ENCODE measurements at places on chromosomes 1 and 21.

- no peak for DNase-seq
Measured at GRCh38 chr21:43370888-43371570, 55.9 kb downstream of the SIK1 start.

- DNase-seq: no peak
Measured at GRCh38 chr1:116311756-116312680, 61.0 kb upstream of the ATP1A1 start.

GRCh38 chr1:83508485-83509151 is 490.3 kb downstream of the TTLL7 start:
- DNase-seq: no peak

DNA sequence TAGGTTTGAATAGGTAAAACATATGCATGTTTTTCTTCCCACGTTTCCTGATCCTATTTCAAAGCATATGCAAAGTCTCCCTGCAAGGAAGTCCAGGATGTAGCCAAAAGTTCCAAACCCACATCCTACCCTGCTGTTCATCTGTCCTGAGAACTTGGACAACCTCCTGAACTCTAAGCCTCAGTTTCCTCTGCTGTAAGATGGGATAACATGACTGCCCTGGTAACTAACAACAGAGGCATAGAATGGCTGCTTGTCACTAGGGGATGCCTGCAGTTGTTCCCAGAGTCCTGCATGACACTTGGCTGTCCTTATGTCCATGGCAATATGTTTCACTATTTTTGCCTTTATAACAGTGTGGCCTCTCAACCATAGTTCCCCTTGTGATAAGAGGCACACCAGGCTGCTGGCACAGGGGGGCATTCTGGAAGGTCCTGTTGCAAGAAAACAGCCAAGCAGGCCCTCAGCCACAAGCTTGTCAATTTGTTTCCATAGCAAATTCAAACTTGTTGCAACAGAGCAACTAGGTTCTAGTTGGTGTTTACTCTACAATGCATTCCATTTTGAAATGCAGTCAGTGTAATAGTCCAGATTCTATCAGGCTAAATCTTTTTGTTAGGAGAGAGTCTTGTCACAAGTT is 1.5 kb upstream of the HDGF start:
- DNase-seq: no peak

DNA sequence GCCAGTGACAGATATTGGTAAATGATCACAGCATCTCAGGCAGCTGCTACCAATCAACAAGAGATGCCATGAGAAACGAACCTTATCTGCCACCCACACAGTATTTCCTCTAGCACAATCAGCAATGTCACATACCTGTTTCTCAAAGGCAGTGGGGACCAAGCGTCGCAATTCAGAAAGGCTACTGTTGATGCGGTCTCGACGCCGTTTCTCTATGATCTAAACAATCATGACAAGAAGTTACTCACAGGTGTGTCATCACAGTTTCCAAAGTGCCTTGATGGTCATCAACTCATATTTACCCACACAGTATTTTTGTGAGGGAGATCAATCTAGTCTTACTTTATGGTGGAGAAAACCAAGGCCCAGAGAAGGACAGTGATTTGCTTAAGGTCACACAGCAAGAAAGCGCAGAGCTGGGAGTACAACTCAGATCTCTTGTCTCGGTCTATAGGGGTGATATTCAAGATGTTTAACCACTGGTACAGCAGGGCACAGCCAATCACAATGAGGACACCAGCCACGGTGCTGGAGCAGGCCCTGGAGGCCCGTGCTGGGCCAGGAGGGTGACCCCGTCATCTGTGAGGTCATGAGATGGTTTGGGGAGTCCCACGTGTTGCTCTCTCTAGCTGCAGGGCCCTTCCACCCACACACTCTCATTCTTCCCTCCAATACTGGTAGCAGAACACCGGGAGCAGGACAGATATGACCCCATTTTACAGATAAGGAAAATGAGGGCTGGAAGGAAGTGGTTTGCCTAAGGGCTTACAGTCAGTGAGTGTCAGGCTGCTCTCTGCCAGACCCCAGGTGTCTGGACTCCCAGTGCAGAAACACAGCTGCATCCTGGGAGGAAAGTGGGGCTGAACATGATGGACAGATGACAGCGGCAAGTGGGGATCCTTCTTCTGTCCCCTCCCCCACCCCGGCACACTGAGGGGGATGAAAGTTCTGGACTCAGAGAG is 7.8 kb downstream of the HEYL start:
- no peak for DNase-seq

DNA sequence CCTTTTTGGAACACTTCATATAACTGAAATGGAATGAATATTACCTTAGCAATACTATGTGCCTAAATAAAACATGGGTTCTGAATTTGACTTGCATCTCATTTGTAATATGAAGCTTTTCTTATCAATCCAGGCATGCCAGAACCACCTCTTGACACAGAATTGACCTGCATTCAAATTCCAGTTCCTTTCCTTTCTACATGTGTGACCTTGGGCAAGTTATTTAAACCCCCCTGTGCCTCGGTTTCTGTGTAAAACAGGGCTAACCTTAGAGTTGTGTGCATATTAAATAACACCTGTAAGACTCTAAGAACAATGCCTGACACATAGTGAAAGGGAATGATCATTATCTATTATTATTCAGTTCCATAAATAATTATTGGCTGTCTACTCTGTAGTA is 2.0 kb upstream of the NOS1AP start:
- no peak for DNase-seq

GRCh38 chr1:242065813-242066212 is 66.9 kb upstream of the MAP1LC3C start:
- no peak for DNase-seq

- no peak for DNase-seq
Measured at GRCh38 chr1:228319352-228320088, 87.1 kb downstream of the TRIM11 start.

DNA sequence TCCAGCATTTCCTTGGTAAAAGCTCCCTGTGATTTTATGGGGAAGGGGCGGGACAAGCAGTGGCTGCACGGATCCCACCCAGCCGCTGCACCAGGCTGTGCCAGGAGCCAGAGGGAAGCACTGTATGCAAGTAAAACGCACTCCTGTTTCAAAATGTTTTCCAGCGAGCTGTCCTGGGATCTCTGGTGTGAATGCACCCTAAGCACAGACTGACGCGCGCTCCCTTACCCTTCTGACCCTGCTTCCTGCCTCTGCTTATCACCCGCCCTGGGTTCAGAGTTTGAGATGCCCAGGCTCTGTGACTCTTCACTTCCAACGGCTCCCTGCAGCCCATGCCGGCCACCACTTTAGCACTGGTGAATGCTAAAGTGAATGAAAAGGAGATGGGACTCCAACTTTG is 131.2 kb downstream of the RHOU start:
- DNase-seq: no peak

DNA sequence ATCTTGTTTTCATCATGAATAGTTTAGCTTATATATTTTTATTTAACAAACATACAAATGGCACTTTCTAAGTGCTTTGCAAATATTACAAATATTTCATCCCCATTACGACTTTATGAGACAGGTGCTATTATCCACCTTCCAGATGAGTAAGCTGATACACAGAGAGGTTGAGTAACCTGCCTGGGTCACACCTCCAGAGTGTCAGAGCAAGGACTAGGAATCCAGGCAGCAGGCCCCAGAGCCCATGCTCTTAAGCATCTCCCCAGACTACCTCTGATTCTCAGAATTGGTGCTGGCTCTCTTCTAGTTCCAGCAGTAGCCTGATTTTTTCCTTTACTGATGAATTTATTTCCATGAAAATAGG is 40.0 kb downstream of the EPHB2 start:
- no peak for DNase-seq

GRCh38 chr1:17200246-17200645 is 4.7 kb upstream of the PADI1 start:
- DNase-seq: no peak

DNA sequence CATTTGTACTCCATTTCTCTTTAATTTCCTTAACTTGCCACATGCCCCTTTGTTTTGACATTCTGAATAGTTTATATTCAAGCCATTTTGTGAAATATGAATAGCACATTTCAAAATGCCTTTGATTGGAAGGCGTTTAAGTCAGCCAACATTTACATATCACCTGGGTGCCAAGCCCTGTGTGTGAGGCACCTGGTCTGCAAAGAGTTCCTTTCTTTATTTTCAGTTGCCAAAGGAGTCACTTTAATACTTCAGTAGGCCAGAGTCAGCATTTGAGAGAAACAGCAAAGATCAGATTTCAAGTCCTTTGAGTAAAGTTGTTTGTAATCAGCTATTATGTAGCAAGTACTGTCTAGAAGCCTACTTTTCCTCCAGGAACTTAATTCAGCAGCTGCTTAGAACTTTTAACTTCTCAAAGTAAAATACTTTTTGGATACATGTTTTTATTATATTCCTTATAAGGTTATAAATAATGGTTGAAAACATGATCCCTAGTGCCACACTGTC is 70.8 kb downstream of the DTL start:
- DNase-seq: no peak

- no peak for DNase-seq
Measured at GRCh38 chr1:33379631-33380354, 51.1 kb downstream of the PHC2 start.

DNA sequence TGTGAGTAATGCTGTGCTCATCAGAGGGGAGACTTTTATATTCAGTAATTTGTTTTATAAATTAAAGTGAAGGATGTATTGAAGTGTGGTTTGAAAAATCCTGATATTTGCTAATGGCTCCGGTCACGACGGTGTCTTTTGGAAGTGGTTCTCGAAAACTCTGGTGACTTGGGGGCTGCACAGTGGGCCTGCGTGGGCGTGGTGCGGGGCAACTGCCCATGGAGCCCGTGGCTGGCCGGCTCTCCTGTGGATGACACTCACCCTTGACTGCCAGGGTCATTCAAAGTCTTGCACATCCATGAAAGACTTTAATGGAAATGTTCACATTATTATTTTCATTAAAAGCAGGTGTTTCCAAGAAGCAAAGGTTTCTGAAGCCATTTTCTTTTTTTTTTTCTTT is 7.7 kb downstream of the FAAP20 start:
- DNase-seq: no peak

GRCh38 chr1:35988237-35988636 is 57.3 kb downstream of the AGO3 start:
- DNase-seq: no peak

GRCh38 chr21:38293113-38293512 is 36.3 kb downstream of the KCNJ15 start:
- no peak for DNase-seq

DNA sequence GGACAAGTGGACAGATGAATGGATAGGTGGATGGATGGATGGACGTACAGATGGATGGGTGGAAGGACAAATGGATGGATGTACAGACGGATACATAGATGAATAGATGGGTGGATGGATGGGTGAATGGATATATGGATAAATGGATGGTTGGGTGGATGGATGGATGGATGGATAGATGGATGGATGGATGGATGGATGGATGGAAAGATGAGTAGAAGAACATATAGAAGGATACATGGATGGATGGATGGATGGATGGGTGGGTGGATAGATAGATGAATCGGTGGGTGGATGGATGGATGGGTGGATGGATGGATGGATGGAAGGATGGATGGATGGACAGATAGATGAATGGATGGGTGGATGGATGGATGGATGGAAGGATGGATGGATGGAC is 274.3 kb downstream of the KAZN start:
- DNase-seq: no peak

DNA sequence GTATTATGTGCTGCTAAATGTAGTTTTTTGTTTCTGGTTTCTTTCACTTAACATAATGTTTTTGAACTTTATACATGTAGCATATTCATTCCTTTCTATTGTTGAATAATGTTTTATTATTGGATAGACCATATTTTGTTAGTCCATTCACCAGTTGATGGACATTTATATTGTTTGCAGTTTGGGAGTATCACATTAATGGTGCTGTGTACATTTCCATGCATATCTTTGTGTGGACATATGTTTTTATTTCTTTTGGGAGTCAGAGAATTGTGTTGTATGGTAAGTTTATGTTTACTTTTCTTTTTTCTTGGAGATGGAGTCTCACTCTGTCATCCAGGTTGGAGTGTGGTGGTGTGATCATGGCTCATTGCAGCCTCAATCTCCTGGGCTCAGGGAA is 134.6 kb downstream of the MAST2 start:
- no peak for DNase-seq

DNA sequence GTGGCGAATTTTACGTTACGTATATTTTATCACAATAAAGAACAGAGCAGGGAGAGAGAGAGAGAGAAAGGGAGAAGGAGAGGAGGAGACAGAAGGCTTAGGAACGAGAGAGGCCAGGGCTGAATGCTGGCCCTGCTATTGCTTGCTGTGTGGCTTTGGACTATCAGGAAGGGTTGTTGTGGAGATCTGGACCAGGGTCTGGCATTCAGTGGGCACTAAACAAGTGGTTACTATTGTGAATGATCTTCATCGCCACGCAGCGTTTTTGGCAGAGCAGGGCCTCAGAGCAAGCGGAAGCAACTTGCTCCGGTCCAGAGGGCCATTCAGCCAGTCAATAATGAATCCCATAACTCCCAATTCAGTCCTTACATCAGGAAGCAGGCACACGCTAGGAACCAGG is 26.4 kb downstream of the PIK3C2B start:
- DNase-seq: no peak

DNA sequence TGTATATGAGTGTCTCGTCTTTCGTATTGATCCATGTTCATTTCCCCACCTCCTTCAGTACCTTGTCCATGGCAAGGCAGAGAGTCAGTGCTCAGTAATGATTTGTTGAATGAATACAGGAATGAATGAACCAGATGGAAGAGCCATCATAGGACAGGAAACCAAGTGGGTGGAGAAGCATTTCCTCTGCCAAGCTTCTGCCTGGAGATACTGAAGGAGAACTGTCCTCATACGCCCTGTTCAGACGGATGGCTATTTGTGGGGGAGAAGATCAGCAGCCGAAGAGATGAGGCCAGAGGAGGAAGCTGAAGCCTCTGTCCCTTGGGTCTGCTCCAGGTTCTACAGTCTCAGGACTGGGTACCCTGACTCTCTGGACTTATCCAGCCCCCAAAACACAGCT is 5.8 kb downstream of the FAM43B start:
- DNase-seq: no peak

GRCh38 chr1:235147269-235147668 is 13.8 kb downstream of the RBM34 start:
- no peak for DNase-seq

- no peak for DNase-seq
Measured at GRCh38 chr1:9826616-9827015, 2.9 kb upstream of the CLSTN1 start.

- no peak for DNase-seq
Measured at GRCh38 chr21:41328660-41329607, 12.3 kb downstream of the FAM3B start.

DNA sequence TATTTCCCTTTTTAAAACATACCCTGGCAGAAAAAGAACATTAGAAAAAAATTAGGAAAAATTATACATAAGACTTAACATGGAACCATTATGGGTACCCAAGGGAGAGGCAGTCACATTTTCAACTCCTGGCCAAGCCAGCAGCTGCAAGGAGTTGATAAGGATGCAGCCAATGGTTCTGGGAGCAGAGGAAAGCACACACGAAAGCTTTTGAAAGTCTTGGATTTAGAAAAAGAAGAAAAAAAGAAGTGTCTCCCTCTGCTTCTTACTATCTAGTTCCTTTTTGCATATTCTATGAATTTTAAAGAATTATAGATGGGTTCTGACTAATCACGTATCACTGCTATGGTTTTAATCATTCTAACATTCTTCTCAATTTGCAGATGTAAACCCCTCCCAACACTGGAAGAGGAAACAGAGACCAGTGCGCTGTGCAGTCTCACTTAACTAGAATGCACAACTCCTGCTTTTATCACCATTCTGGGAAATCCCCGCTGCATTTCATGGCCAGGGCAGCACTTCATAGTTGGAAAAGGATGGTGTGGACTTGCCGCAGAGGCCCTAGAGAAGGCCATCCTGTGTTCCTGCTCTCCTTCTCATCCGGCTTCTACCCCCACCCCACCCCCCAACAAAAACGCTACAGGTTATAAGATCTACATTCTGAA is 2.7 kb upstream of the CD58 start:
- DNase-seq: no peak
